ENCODE measurements at places on chromosomes 2 and 18.

- H3K27me3 ChIP-seq, result no peaks in the 10 kb centered on the region
- no peak overlapping the region for H3K4me3 ChIP-seq
- H3K4me1 ChIP-seq, result peaks cover 37% of the 10 kb centered on the region
- H3K27ac ChIP-seq, result no peak overlapping the region
These were observed 31.1 kb upstream of the PNO1 start for GRCh38 chr2:68126561-68126960.

DNA sequence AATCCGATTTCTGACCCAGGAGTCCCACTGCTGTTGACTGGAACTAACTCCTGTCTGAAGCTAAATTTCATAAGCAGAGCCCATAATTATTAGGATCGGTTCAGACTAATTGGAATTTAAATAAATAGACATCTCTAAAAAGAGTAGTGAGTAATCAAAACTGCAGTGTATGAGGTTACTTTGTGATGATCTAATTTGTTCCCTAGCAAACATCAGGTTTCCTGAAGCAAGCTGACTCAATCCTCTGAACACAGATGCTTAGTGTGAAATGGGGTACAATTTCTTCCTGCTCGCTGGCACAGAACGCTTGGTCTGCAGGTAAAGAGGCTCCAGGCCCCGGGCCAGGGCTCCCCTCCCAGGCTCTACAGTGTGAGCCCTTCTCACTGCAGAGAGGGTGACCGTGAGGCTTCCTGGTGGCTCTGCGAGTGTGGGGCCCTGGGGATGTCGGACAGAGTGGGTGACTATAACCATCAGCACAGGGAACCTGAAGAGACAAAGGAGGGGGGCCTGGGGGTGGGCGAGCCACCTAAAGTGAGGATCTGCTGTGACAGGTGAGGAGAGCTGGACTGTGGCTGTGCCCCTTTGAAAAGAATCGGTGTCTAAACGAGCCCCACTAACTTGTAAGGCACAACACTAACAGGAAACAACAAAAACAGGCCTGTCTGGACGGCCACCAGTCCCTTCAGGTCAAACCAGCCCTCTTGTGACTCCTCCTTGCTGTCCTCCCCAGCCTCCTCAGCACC, 20.2 kb downstream of the CHST10 start:
- peak overlapping the region; percentile 47 for H3K27ac ChIP-seq
- H3K27me3 ChIP-seq, result no peaks in the 10 kb centered on the region
- no peak for DNase-seq
- peaks cover 37% of the 10 kb centered on the region for H3K4me1 ChIP-seq

GRCh38 chr2:198973181-198973580, 484.6 kb downstream of the SATB2 start:
- peaks cover 7% of the 10 kb centered on the region for H3K36me3 ChIP-seq
- H3K27me3 ChIP-seq, result no peaks in the 10 kb centered on the region
- no peak overlapping the region for H3K27ac ChIP-seq
- H3K4me3 ChIP-seq, result no peak overlapping the region
- H3K4me1 ChIP-seq, result no peaks in the 10 kb centered on the region

- no peaks in the 10 kb centered on the region for H3K27me3 ChIP-seq
- H3K27ac ChIP-seq, result peak overlapping the region; percentile 42
These were observed 15.2 kb downstream of the OTOF start for GRCh38 chr2:26462511-26463243.

DNA sequence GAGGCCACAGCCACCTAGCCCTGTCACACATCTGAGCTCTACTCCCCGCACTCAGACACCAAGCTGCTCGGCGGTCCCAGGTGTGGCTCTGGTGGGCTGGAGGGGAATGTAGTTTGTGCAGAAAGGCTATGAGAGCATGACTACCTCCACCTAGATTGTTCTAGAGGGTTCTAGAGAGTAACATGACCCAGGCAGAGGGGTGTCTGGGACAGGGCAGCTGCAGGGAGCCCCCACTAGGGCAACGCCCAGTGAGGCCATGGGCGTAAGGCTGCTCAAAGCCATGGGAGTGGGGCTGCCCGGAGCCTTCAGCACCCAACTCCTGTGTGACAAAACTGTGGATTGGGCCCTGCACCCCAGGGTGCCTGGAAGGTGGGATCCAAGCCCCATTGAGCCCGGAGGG, 511.4 kb upstream of the MYT1L start:
- H3K4me3 ChIP-seq, result no peak overlapping the region
- no peak for DNase-seq
- H3K27ac ChIP-seq, result no peak overlapping the region

- DNase-seq, result no peak
- no peaks in the 10 kb centered on the region for H3K27me3 ChIP-seq
- no peaks in the 10 kb centered on the region for H3K36me3 ChIP-seq
- H3K4me1 ChIP-seq, result peaks cover 6% of the 10 kb centered on the region
- H3K4me3 ChIP-seq, result no peak overlapping the region
These were observed 95.6 kb downstream of the ITGA4 start for GRCh38 chr2:181552808-181553207.

GRCh38 chr2:28895189-28895893, 874 bp downstream of the WDR43 start:
- peak overlapping the region; percentile 98 for H3K4me3 ChIP-seq
- H3K27me3 ChIP-seq, result no peaks in the 10 kb centered on the region
- DNase-seq, result no peak
- H3K4me1 ChIP-seq, result peaks cover 24% of the 10 kb centered on the region
- H3K36me3 ChIP-seq, result no peaks in the 10 kb centered on the region

DNA sequence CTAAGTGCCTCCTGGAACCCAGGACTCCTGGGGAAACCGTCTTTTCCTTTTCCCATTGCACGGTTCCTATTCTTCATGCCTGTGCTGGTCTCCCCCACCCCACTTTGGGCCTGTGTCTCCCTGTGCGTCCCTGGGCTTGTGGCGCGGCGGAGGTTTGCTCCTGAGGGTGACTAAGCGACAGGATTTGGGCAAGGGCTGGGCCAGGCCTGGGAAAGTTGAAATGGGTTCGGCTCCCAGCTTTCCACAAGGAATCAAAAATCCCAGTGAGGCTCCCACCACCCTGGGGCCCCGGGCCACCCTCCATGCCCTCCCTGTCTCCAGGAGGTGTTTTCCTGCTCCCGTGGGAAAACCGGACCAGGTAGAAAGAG, 197.6 kb downstream of the NDUFA10 start:
- H3K27ac ChIP-seq, result no peak overlapping the region
- no peaks in the 10 kb centered on the region for H3K4me1 ChIP-seq
- no peaks in the 10 kb centered on the region for H3K36me3 ChIP-seq
- peaks cover 19% of the 10 kb centered on the region for H3K27me3 ChIP-seq
- H3K4me3 ChIP-seq, result no peak overlapping the region

- H3K4me1 ChIP-seq, result peaks cover 4% of the 10 kb centered on the region
- no peaks in the 10 kb centered on the region for H3K36me3 ChIP-seq
- H3K27ac ChIP-seq, result no peak overlapping the region
These were observed 49.2 kb upstream of the NEMP2 start for GRCh38 chr2:190583507-190584337.

DNA sequence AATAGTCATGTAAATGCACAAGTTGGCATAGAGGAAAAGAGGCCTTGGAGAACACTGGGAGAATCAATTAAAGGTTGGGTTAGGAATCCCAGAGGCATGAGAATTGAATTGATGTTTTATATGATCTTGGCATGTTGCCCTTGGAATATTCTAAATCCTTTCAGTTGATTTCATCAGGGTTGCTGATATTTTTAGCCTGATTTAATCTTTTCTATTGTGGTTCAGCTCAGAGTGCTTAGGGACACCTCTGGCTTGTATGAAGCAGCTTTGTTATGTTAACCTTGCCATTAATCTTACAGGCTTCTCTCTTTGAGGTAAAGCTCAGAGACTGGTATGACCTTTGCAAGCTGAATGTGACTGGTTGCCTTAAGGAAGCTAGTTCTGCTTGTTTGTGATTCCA, 64.4 kb upstream of the LYPD6B start:
- H3K27me3 ChIP-seq, result no peaks in the 10 kb centered on the region
- DNase-seq, result no peak
- no peak overlapping the region for H3K27ac ChIP-seq
- no peaks in the 10 kb centered on the region for H3K36me3 ChIP-seq

GRCh38 chr2:200408428-200409316, 101.2 kb downstream of the KCTD18 start:
- peaks cover 5% of the 10 kb centered on the region for H3K4me1 ChIP-seq
- H3K27me3 ChIP-seq, result no peaks in the 10 kb centered on the region
- H3K27ac ChIP-seq, result no peak overlapping the region

DNA sequence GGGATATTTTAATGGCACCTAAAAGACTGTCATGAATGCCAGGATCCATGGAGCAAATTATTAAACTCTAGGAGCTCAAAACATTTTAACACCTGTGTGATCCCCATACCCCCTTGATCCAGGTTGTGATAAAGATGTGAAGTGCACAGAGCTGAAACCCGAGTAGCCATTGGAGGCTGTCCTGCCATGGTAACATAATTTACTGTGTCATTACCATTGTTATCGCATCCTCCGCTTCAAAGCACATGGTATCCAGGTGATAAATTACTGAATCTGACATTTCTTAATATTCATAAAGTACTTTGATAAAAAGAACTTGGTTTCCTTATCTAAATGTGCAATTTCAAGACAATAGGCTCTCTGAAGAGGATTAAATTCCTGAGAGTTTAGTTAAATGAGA, 109.3 kb downstream of the CHST9 start:
- H3K4me3 ChIP-seq, result no peak overlapping the region
- no peaks in the 10 kb centered on the region for H3K36me3 ChIP-seq
- no peaks in the 10 kb centered on the region for H3K4me1 ChIP-seq
- no peaks in the 10 kb centered on the region for H3K27me3 ChIP-seq
- H3K27ac ChIP-seq, result no peak overlapping the region
- DNase-seq, result no peak

DNA sequence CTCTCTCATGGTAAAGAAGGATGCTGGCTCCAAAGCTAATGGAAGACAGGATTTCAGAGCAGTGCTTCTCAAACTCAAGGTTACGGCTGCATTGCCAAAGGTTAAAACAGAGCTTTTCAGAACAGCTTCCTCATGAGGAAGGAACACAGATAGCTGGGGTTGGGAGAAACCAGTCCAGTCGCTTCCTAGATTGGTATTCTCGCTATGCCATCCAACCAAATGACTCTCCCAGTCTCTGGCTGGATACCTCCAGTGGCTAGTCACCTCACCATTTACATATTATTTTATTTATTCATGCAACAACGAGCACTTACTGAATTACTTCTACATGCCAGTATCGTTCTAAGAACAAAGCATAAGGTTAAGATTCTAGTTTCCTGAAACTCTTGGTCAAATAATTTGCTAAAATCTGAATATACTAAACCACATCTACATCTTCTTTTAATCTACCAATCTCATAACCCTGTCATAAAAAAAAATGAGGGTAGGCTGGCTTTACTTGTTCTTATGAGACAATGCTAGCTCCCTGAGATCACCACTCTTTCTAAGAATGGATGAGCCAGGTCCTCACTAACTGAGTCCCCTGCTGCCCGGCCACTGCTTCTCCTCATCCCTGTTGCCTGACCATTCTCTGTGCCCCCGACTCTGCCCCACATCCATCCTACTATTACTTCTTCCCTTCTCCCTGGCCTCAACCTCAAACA, 20.4 kb downstream of the KDSR start:
- DNase-seq, result no peak
- no peak overlapping the region for H3K4me3 ChIP-seq
- no peaks in the 10 kb centered on the region for H3K27me3 ChIP-seq

GRCh38 chr18:58118536-58118935, 74.5 kb downstream of the NEDD4L start:
- no peak overlapping the region for H3K27ac ChIP-seq
- peaks cover 3% of the 10 kb centered on the region for H3K4me1 ChIP-seq
- no peaks in the 10 kb centered on the region for H3K27me3 ChIP-seq
- DNase-seq, result no peak
- H3K4me3 ChIP-seq, result no peak overlapping the region
- H3K36me3 ChIP-seq, result no peaks in the 10 kb centered on the region

DNA sequence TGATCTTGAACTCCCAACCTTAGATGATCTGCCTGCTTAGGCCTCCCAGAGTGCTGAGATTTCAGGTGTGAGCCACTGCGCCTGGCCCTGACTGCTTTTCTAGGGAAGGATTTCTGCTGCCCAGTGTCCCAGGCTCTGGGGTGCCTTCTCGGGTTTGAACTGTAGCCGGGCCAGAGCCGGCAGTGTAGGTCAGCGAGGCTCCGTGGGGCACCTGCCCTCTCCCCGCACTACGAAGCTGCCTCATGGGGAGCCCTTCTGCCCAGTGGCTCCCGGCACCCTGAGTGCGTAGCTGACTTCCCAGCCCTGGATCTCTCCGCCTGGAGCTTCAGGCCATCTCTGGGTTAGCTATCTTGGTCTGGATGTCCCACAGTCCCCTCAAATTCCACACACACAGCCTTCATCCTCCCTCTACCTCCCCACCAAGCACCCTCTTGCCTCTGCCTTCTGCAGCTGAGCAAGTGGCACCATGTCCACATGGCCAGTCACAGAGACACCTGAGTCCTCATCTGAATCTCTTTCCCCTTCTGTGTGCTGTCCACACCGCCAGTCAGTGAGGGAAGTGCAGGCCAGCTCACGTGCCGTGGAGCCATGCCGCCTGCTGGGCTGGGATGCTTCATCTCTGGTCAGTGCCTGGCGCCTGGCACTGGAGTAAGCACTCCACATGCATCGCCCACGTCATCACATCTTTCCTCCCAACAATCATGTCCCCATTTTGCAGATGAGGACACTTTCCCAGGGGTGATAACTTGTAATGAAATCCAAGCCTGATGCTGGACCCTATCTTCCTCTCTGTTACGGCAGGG, 69.2 kb downstream of the EDAR start:
- no peaks in the 10 kb centered on the region for H3K36me3 ChIP-seq
- no peak for DNase-seq
- H3K4me1 ChIP-seq, result no peaks in the 10 kb centered on the region
- no peak overlapping the region for H3K4me3 ChIP-seq
- H3K27ac ChIP-seq, result no peak overlapping the region

GRCh38 chr2:36394804-36395203, 39.2 kb downstream of the CRIM1 start:
- H3K27ac ChIP-seq, result no peak overlapping the region
- no peak overlapping the region for H3K4me3 ChIP-seq
- H3K4me1 ChIP-seq, result no peaks in the 10 kb centered on the region
- DNase-seq, result no peak

DNA sequence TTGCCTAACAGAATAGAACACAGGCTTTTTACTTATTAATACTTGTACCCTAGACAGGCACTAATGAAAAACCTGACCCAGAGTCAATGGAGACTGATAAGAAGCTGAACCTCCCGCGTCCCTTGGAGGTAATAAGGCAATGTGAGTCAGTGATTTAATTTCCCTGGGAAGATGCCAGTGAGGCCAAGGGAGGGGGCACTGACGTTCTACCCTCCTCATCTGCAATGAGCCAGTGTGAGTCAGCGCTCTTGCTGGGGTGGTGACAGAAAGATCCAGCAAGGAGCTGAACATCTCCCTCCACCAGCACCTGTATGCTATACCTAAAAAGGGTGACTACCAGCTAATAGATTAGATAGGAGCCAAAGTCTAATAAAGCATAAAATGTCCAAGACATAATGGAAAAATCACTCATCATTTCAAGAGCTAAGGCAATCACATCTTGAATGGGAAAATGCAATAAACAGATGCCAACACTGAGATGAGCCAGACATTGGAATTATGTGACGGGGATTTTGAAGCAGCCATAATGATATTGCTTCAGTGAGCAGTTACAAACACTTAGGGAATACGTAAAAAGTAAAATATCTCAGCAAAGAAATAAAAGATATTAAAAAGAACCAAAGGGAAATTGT, 116.9 kb downstream of the TPGS2 start:
- no peaks in the 10 kb centered on the region for H3K36me3 ChIP-seq
- no peak overlapping the region for H3K27ac ChIP-seq
- no peaks in the 10 kb centered on the region for H3K4me1 ChIP-seq
- H3K4me3 ChIP-seq, result no peak overlapping the region

Data from naive B cell (primary cell).